ENCODE measurements at places on chromosomes 16 and 17.

DNA sequence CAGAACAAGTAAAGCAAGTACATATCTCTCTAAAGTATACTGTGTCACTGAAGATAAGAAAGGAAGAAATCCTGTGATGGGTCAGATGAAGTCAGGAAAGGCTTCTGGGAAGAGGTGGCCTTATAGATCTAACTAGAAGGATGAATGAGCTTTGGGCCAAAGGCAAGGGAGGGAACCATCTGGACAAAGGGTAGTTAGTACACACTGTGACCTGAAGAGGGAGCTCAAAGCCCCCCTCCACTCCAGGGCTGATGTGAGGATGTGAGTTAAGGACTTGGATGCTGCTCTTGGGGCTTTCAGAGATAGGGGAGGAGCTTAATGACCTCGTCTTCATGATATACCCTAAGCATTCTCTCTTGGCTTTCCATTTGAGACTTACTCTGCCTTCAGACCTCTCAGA lies 185.3 kb upstream of the CACNG3 start:
- peak; percentile 21 for DNase-seq

- DNase-seq = peak; percentile 76
Observed at GRCh38 chr17:58344047-58344790, 7.8 kb downstream of the SUPT4H1 start.

- DNase-seq = no peak
Observed at GRCh38 chr17:79219208-79219935, 144.7 kb downstream of the ENGASE start.

- DNase-seq = no peak
Observed at GRCh38 chr16:85437166-85438052, 175.7 kb upstream of the GSE1 start.

DNA sequence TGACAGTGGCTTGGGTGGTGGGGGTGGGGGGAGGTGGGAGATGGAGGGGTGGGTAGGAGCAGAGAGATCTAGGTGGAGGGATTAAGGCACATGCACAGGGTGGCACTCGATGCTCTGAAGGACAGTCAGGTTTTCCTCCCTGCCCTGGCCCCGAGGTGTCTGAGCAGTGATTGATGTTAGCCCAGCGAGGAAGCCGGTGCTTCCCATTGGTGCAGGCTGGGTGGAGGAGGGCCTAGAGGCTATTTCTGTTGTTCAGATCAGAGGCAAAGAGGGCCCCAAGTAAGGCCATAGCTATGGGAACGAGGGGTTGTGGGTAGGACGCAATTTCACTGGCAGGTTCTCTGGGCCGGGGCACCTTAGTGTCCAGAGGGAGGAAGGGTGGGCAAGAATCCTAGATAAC lies 23.1 kb downstream of the CACNA1G start:
- no peak for DNase-seq

DNA sequence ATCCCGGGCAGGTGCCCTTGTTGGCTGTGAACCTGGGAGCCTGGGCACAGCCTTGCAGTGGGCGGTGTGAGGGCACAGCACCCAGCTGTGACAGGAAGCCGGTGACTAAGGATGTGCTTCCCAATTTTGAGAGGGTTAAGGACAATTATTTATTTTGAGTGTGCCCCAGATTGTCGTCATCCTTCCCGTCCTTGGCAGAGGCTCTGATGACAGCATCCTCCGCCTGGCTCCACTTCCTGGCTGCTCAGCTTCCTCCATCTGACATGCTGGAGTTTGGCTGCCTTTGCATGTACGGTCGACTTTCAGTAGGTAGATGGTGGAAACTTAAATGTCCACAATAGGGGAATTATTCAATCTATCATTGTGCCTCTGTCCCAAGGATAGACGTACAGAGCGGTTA lies 282.4 kb upstream of the EEF2KMT start:
- DNase-seq = no peak

- no peak for DNase-seq
Observed at GRCh38 chr17:42141382-42141781, 13.4 kb downstream of the RAB5C start.

GRCh38 chr16:19382084-19382801 lies 35.4 kb upstream of the TMC5 start:
- DNase-seq = no peak

DNA sequence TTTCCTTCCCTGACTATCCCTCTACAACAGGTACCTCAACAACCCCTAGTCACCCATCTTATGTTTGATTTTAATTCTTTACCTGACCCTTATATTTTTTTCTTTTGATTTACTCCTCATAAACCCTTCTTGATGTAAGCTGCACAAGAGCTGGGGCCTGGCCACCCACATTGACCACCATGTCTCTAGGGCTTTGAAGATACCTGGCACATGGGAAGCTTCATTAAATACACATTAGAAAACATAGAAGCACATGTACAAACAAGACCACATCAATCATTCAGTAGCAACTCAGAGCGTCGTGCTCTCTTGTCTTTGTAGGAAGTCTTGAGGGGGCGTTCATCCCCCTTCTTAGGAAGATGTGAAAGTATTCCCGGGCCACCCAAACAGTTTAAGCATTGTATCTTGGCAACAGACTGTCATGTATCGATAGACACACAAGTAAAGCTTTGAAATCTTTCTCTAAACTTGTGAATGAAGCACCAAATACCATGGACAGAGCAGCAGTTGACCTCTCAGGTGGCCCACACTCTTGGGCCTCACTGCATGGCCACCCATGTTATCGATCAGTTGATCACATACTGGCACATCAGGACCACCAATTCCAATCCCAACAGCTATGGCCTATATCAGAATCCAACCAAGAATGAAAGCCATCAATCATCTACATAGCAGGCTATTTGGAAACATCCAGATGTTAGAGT lies 183.6 kb downstream of the ZFHX3 start:
- DNase-seq = no peak

DNA sequence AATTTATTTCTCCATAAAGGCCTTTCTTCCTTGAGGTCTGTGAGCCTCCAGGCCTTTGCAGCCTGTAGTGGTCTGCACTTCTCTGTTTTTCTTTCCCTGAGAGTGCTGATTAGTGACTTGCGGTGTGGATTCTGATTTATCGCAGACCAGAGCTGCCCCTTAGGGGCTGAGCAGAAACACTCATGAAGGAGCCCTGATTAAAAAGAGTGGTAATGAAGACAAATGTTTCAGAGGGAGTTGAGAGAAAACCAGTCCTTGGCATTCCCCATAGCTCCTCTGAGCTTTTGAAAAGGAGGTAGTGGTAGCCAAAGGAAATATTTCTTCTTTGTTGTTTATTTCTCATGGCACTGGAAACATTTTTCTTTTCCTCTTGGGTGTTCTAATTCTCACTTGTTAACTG lies 268.1 kb upstream of the TBX2 start:
- no peak for DNase-seq
